ENCODE measurements at places on chromosomes 13 and 19.

DNA sequence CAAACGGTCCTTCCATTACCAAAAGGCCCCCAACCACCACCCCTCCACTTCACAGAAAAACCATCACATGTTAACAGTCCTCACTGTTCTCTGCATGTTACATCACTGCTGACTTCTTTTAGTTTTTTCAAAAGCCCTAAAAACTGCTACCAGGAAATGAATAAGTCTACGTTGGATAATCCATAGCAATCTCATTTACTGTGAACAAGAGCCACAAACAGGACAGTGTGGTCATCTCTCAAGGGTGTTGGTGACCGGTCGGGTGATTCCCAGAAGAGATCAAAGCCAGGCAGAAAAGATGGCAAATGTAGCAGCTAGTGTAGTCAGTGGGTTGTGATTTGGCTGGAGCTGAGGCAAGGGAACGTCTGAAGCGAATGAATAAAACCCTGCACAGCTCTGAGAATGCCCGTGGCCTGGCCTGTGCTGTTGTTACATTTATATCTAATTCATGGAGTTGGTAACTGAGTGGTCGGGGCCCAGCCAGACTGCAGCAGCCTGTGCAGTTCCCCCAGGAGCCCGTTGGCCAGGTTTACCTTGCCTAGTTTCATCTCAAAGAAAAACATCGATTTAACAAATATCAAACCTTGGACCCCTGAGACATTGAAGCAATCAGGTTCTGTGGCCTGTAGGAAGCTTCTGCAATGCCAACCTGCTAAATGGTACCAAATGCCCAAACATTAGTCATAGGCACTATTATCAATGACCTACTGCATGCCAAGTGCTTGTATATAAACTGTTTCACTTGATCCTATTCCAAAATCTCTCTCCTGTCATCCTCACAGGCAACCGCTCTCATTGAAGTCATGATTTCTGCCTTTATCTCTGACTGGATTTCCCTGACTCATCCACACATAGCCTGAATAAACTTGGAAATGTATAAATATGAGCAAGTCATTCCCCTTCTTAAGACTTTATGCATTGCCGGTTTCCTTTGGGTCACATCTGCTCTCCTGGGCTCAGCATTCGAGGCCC, 153.8 kb upstream of the SERP2 start:
- DNase-seq, result no peak

- peak; percentile 27 for DNase-seq
Observed at GRCh38 chr13:113187263-113187669, 21.2 kb downstream of the PCID2 start.

DNA sequence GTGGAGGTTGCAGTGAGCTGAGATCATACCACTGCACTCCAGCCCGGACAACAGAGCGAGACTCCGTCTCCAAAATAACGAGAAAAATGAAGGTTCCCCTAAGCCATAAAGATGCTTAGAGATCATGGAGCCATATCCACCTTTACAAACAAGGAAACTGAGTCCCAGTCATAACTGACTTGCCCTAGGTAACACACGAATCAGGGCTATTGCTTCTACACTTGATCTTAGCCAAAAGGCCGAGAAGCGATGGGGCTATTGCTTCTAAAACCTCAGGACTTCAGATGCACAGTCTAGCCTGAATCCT, 3.2 kb downstream of the DBP start:
- DNase-seq, result no peak

- no peak for DNase-seq
Observed at GRCh38 chr13:51746802-51747201, 57.2 kb downstream of the DHRS12 start.

GRCh38 chr13:95644601-95645052, at the start of gene DZIP1:
Gene DZIP1 (minus strand): TSS chr13:95644706. CDS start chr13:95642029, 2,677 bp downstream.
- no peak for DNase-seq

DNA sequence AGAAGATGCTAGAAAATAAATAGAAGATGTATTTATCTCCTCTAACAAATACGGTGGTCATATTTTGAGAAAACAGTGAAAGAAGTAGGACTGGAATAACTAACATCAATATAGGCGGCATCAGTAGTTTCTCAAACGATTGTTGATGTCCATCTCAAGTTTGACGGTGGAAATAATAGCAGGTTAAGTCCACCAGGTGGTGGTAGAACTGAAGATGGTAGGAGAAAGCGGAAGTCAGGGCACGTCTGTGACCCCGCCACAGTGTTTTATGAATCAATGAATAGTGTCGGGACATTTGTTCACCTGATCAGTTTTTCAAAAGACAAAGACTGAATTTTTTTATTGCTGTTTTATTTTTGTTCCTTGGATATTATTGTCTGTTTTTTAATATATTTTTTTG, 706.4 kb upstream of the SLC10A2 start:
- DNase-seq, result no peak

GRCh38 chr19:3224346-3225168, at the start of gene CELF5:
Gene CELF5 (plus strand): TSS chr19:3224661. CDS start chr19:3224740, 79 bp downstream.
- no peak for DNase-seq

DNA sequence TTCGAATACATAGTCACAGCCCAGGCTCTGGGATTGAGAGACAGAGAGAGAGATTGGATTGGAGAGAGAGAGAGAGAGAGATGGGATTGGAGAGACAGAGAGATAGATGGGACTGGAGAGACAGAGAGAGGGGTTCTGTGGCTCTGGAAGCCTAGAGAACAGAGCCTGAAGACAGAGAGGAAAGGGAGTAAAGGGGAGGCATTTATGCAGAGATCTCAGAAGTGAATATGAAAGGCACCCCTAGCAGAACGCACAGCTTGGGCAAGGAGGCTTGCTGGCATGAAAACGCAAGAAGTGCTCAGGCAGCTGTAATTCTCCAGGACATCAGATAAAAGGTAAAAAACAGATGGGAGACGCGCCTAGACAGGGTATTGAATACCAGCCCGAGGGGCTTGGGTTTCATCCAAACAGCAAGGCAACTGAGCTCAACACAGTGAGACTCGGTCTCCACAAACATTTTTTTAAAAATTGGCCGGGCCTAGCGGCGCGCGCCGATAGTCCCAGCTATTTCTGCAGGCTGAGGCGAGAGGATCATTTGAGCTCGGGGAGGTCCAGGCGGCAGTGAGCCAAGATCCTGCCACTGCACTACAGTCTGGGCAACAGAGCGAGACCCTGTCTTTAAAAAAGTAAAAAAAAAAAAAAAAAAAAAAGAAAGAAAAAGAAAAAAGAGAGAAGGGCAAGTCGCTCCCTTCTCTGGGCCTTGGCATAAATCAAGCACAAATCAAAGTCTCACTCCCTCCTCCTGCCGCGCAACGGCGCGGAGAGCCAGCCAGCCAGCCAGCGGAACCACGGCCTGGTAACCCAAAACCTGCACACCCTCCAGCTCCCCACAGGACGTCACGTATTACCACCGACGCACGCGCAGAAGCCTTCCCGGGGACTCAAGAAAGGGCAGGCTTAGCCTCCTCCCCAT, 774 bp upstream of the PPP2R1A start:
- no peak for DNase-seq

DNA sequence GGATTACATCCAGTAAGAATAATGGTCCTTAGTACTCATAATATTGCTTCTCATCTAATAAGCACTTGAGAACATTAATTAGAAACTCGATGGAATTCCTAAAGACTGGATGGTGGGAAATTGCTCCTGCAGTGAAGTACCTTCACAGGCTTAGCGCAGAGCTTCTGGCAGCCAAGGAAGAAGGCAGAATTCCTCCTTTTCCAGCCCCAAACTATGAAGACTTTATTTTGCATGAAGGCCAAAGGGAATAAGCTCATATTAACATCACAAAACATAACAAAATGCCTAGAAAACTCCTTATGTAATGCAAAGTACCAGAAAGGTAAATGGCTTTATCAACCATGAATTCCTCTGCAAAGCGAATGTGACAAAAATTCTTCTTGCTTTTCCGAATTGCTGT, 336.1 kb downstream of the DNAJC15 start:
- DNase-seq, result no peak

- no peak for DNase-seq
Observed at GRCh38 chr19:2076526-2076944, 19.6 kb downstream of the MOB3A start.

- DNase-seq, result no peak
Observed at GRCh38 chr19:13018035-13018914, 23.0 kb downstream of the NFIX start.

DNA sequence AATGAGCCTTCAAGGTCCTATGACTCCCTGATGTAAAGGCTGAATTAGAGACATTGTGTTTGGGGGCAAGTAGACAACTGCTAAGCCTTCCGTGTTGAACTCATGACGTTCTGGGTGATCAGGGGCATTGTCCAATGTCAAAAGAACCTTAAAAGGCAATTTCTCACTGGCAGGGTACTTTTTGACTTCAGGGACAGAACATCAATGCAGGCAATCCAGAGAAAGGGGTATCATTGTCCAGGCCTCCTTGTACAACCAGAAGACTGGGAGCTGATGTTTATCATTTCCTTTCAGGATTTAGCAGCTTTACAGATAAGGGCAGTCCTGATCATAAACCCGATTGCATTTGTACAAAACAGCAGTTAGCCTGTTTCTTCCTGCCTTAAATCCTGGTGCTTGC, 25.0 kb upstream of the SMAD9 start:
- DNase-seq, result no peak

DNA sequence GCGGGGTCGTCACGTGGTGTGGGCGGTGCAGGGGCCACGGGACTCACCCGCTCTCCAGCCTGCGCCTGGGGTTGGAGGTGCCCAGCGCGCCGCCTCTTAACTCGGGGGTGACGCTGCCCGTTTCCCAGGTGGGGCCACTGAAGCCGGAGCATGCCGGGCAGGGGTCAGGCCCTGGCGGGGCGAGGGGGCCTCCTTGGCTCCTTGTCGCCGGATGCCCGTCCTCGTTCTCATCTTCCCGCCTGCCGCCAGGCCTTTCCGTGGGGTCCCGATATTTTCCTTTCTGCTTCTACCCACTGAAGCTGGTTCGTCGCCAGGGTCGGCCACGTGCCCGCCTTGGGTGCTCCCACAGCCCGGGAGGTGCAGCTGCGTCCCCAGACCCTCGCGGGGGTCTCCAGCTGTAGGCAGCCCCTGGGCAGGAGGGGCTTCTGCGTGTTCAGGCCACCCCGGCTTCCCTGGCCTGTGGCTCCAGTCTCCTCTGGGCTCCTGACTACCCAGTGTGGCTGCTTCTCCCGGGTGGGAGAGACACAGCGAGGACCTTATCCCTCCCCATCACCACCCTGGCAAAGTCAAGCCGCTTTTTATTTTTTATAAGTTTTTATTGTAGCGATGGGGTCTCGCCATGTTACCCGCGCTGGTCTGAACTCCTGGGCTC, 772 bp downstream of the FAM174C start:
- no peak for DNase-seq

Data from SIG-M5 (cell line).